ENCODE measurements at places on chromosomes 7 and 10.

- DNase-seq, result no peak
Observed at GRCh38 chr10:18689498-18689897, 30.3 kb downstream of the ARL5B start.

DNA sequence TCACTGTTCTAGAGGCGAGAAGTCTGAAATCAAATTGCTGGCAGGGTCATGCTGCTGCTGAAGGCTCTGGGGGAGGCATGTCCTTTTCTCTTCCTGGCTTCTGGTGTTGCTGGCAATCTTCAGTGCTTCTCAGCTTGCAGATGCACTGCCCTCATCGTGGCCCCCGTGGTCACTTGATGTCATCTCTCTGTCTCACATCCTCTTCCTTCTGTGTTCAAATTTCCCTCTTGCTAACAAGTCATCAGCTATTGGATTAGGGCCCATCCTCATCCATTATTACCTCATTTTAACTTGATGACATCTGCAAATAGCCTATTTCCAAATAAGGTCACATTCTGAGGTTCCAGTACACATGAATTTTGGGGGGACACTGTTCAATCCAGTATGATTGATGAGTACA is 36.6 kb upstream of the SRGN start:
- no peak for DNase-seq

GRCh38 chr7:25739143-25739542 is 412.9 kb upstream of the NFE2L3 start:
- no peak for DNase-seq

DNA sequence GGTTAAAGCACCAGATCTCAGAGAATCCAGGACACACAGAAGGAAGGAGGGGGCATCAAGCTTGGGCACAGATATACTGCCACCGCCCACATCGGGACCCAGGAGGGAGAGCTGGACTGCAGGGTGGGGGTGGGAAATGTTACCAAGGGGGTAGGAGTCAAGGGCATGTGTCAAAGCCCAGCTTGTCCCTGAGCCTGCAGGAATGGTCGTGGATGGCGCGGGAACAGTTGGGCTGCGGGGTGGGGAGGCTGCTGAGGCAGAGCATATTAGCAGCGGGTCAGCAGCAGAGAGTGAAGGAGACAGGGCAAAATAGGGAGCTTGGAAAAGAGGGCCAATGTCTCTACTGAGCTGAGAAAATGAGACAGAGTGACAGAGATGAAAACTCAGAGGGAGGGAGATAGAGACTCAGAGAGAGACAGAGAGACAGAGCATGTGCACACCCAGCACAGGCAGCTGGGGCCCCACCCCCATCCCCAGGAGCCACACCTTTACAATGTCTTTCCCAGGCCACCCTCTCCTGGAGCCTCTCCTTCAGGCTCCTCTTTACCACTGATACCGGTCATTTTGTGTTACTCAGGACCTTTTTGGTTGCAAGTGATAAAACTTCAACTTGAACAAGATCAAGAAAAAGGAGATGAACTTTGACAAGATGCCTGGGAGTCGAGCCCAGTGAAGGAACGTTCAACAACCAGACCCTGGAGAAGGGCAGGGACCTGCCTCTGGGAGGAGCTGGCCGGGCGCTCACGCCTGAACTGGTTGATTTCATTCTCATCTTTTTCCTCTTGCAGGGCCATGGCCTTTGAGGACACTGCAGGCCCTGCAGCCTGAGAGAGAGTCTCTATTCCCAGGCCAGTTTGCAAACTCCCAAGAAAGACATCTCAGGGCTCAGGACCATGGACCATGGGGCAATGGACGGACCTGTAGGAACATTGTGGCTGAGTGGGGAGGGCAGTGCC is 50.0 kb downstream of the AOC1 start:
- no peak for DNase-seq

DNA sequence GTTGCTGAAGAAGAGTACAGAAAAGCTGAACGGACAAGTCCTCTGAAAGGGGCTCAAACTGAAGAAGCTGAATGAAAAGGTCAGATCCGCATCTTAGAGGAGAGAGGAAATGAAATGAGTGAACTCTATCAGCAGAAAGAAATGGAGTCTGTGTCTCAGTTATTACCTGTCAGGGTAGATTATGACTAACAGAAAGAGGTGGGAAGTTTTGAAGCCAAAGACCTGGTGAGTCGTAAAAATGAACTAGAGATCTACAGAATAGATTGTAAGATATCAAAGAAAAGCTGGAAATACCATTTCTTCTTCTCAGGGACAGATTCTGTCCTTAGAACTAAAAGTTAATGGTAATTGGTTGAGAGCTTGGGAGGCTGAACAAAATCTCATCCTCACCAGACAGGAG is 11.1 kb upstream of the MBL2 start:
- DNase-seq, result no peak

DNA sequence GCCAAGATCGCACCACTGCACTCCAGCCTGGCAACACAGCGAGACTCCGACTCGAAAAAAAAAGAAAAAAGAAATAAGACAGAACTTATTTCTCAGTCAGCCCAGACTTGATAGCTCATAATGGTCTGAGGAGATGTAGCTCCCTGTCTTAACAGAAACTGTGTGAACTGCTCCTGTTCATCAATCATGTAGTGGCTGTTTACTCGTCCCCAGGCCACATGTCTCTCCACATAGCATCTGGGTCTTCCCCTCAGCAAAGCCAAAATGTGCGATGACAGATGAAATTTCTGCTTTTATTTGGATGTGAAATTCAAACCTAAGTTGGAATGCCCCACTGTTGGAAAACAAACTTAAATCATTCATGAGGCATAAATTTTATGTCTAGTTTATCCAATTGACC is 219.0 kb downstream of the CACNA2D1 start:
- DNase-seq, result no peak

GRCh38 chr7:120837599-120837998 is 20.3 kb downstream of the TSPAN12 start:
- DNase-seq, result no peak

- no peak for DNase-seq
Observed at GRCh38 chr10:3118641-3119091, 51.3 kb downstream of the PFKP start.

- peak; percentile 67 for DNase-seq
Observed at GRCh38 chr10:86710987-86711512, 42.7 kb downstream of the LDB3 start.

GRCh38 chr10:20670579-20670978 is 226.5 kb downstream of the NEBL start:
- DNase-seq, result no peak

DNA sequence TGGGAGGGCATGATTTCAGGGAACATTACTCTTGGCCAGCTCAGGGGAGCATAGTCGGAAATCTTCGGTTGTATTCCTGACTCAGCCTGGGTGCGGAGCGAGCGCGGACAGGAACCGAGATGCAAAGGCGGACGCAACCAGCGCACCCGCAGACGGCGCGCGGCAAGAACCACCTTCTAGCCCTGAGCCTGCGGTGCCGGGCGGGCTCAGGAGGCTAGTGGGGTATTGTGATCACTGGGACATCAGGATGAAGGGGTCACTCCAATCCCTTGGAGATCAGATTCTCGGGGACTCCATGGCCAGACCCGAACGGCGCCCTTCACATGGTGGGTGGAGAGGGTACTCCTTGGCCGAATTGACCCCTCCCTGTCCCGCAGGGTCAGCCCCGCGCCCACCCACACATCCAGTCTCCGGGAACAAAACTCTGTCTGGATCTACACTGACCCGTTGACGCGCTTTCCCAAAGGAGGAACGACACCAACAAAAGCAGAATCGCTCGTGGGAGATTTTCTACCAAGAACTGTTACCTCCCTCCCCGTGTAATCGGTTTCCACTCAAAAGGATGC is 730.5 kb downstream of the ZWINT start:
- DNase-seq, result no peak

- no peak for DNase-seq
Observed at GRCh38 chr10:69272624-69273023, 5.7 kb upstream of the HK1 start.

GRCh38 chr7:879093-879492 is 2.7 kb downstream of the GET4 start:
- DNase-seq, result no peak

GRCh38 chr7:24476227-24476626 is 97.0 kb upstream of the PALS2 start:
- no peak for DNase-seq

GRCh38 chr7:121824276-121824675 is 48.7 kb upstream of the PTPRZ1 start:
- no peak for DNase-seq

DNA sequence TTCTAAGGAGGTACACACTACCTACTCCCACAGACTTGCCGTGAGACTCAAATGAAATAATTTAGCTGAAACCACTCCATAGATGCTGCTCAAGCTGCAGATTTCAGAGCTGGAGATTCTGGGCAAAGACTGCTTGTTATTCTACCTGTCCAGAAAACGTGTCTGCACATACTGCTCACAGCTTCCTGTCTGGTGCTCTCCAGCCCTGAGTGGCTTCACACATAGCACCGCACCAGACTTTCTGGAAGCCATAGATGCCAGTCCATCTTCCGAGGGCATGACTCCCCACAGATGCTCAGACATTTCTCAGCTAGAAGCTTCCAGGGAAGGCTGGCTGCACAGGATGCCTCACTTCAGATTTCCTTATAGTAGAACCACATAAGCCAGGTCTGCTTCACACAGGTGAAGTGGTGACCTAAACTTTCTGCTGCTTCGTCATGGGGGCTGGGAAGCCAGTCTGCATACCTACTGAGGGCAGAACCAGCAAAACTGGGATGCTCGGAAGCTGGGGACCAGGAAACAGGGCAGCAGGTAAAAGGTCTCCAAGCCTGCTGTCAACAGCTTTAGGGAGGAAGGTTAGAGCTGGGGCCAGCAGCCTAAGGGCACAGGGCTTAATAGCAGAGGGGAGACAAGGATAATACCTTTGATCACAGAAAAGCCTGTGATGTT is 18.2 kb downstream of the CCDC6 start:
- no peak for DNase-seq

DNA sequence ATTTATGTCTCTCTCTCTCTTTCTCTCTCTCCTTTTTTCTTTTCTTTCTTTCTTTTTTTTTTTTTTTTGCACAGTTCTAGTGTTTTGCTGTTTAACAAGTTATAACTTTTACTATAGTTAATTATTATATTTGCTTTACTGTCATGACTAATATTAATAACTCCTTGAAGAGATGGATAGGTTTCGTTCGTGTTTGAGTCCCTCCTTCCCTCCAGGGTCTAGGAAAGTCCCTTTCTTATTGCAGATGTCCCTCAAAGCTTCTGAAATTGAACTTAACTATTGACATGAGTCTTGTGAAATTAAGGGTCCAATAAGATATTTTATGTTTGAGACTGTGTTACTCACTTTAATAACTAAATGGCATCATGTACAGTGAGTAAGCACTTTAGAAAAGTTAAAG is 131.4 kb downstream of the PLXDC2 start:
- DNase-seq, result no peak

DNA sequence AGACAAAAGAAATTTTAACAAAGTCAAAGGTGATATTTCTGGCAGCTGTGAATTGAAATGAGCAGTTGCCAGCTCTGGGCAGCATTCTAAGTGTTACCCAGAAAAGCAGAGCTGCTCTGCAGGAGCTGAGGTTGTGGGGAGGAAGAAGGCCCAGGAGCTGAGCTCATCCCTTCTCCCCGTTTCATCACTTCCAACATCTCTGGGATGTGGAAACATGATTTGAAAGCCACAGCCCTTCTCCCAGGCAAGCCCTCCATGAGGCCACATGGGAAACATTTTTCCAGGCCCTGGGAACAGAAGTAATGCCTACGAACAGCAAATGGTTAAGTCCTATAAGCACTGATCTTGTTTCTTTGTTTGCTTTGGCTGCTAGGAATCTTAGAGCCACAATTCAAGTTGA is 10.9 kb upstream of the DMBT1 start:
- DNase-seq, result no peak

GRCh38 chr10:117546581-117547015 is 4.1 kb downstream of the EMX2 start:
- DNase-seq, result no peak

- DNase-seq, result no peak
Observed at GRCh38 chr10:20593649-20594048, 303.5 kb downstream of the NEBL start.

- DNase-seq, result no peak
Observed at GRCh38 chr10:78166261-78166660, 132.6 kb downstream of the RPS24 start.

Data from renal cortex interstitium (tissue), 15 donors.